ENCODE measurements at places on chromosomes 3 and 15. TPM values are rescaled to one million over a fixed set of nuclear protein-coding genes. Genes with fewer than 3 reads are reported as not detected.

GRCh38 chr3:118531816-118532215 is 502.8 kb downstream of the IGSF11 start:
- no peak for DNase-seq

DNA sequence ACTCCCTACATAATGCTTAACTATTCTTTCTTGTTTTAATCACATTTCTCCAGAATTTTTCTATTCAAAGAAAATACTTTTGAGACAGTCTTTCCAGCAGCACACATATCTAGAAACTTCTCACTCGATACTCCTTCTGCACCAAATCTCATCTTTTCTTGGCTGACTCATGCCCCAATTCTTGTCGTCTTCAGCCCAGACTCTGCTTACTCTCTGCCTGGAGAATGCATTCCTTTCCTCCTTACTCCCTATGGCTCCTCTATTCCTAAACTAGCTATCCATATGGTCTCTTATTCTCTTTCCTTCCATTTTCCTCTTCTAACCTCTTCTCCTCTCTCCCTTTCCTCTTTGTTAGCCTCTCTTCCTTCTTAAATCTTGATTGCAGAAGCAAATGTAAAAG is 158.7 kb downstream of the GBE1 start:
- DNase-seq: no peak

- DNase-seq: no peak
Measured at GRCh38 chr3:157522648-157523047, 19.4 kb upstream of the VEPH1 start.

GRCh38 chr3:60125686-60126085 is 1075.9 kb upstream of the CFAP20DC start:
- no peak for DNase-seq

GRCh38 chr3:54870423-54870822 is 57.4 kb downstream of the LRTM1 start:
- peak; percentile 46 for DNase-seq

DNA sequence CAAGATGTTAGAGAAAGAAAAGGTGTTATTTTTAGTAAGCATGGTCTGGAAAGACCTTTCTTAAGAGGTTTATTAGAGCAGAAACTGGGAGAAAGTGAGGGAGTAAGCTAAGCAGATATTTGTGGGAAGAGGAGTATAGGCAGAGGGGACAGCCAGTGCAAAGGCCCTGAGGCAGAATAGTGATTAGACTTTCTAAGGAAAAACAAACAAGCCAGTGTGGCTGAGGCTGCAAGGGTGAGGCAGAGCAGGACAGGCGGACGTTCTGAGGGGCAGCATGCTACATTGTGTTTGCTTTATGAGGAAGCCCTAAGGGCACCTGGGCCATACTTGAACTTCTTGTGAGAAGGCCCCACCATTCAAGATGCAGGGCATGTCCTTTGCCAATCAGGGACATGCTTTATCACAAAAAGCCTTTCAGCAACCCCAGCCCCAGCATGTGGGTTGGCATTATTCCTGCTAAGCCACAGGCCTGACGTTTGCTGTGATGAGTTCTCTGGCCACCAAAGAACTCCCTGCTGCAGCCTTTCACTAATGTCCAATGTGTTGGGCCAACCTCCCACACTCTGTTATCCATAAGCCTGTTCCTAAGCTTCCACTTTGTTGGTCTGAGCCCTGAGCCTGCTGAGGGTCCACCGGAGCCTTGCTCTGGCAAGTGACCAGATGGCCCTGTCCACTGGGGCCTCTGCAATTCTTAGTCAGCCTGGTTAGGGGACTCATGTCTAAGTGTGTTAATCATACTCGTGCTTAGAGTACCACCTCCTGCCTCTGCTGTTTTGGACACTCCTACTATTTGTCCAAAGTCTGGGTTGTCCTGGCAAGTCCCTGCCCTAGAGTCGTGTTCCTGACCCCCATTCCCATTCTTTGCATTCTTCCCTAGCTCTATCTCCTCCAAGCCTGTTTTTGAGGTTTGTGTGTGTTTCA is 209.9 kb upstream of the CTNNB1 start:
- no peak for DNase-seq

- no peak for DNase-seq
Measured at GRCh38 chr3:116341899-116342298, 103.4 kb downstream of the LSAMP start.

Gene GP9
- total RNA-seq: not detected

Gene TRH
- total RNA-seq: not detected

Gene LRRC2
- total RNA-seq: 1.9 TPM
